ENCODE measurements at places on chromosomes 3 and 15. TPM values are rescaled to one million over a fixed set of nuclear protein-coding genes. Genes with fewer than 3 reads are reported as not detected.

The MCF2L2 gene
- total RNA-seq, result 0.67 TPM

GRCh38 chr3:13161771-13162535 is 88.7 kb upstream of the IQSEC1 start:
- no peak overlapping the region for H3K4me3 ChIP-seq
- no peak for DNase-seq
- H3K27ac ChIP-seq, result no peak overlapping the region
- no peaks in the 10 kb centered on the region for H3K4me1 ChIP-seq
- H3K36me3 ChIP-seq, result no peaks in the 10 kb centered on the region

The GPR27 gene
- not detected for total RNA-seq

The WDR93 gene
- total RNA-seq, result not detected
